ENCODE measurements at places on chromosomes 7 and 10.

DNA sequence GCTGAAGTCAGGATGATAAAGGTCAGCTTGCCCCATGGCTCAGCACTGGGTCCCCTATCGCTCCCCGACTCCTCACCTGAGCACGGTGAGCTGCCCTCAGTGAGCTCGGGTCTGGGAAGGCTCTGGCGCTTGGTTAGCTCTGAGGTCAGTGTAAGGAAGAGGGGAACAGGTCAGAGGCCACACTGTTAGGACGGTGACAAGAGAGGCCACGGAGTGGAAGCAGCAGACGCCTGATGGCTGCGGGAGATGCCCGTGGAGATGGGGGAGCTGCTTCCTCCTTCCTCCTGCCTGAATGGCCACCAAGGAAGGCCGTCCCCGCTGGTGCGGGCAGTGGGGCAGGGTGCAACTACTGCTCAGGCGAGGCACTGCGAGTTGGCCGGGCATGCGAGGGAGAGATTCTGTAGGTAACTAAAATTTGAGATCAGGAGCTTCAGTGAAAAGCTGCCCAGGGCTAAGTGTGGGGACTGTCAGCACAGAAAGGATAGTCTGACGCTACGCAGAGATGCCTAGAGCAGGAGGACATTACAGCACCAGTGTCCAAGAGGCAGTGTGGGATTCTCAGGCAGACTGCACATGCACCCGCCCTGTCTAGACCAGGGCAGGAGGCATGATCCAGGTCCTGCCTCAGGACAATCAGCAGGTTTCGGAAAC is 231.3 kb upstream of the GRB10 start:
- no peak for DNase-seq

DNA sequence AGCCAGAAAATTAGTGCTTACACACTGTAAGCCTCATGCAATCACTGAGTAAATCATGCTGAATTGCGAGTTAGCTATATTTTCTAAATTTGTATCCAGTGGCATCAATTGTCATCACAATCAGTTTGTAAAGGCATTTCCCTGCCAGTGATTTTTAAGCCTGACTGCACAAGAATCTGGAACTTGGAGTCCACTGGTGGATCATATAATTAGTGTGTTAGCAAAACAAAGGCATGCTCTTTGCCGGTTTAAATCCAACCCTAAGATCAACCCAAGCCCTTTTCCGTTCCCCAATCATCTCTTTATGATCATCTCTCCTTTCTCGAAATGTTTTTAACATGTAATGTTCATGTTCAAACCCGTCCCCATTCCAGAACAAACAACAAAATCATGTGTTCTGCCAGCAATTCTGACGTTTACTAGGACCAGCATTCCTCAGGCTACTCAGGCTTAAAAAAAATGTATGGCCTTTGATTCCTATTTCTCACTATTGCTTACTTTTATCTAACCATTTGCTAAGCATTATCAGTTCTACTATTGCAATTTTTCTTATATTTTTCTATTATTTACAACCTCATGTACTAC is 649.2 kb downstream of the SORCS1 start:
- DNase-seq = no peak

- no peak for DNase-seq
Observed at GRCh38 chr10:11819027-11819426, 4.1 kb upstream of the PROSER2 start.

GRCh38 chr7:83509255-83510021 is 139.5 kb downstream of the SEMA3E start:
- no peak for DNase-seq

GRCh38 chr7:134441264-134441663 is 17.6 kb downstream of the AKR1B1 start:
- DNase-seq = no peak

- no peak for DNase-seq
Observed at GRCh38 chr10:62031507-62031906, 130.0 kb downstream of the ARID5B start.

DNA sequence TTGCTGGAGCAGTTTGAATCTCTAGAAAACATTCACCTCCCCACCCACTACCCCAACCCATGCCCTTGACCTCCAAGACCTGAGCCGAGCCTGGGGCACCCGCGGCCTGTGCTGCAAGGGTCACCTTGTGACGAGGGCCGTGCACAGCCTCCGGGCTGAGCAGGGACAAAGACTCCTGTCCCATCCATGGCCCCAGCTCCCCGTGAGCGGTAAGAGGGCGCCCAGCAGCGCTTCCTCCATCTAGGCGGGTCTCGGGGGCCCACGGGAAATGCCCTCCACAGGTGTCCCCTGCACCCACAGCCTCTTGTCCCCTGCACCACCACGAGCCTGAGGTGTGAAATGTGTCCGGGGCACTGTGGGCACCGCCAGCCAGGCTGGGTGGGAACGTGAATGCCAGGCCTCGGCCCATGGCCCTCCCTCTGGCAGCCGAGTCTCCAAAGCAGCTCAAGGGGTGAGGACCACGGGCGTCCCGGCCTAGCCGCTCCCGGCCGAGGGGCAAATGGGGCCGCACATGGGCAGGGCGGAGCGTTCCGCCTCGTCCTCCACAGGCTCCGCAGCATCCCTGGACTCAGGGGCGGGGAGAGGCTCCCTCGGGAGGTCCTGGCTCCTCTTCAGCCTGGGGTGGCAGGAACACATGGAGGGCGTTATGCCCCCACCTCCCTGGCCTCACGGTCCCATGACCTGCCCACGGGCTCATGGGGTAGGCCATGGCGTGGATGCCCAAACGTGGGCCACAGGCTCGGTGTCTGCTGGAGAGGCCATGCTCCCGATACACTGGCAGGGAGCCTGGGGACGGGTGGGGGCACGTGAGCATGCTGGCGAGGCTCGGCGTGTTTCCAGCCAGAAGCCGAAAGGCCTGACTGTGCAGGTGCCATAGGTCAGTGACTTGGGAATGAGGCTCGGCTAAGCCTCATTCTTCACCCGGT is 21.1 kb downstream of the DPYSL4 start:
- DNase-seq = no peak
